PC-9 (cell line): ENCODE measurements at places on chromosomes 7 and 10. TPM values are rescaled to one million over a fixed set of nuclear protein-coding genes. Genes with fewer than 3 reads are reported as not detected.

GRCh38 chr10:120732067-120732466 lies 119.1 kb upstream of the WDR11 start:
- H3K4me1 ChIP-seq, result no peaks in the 10 kb centered on the region

- H3K4me1 ChIP-seq, result peaks cover 3% of the 10 kb centered on the region; the same call in 1 of the 2 replicates
- H3K27ac ChIP-seq, result no peak overlapping the region
- H3K4me3 ChIP-seq, result no peak overlapping the region
- no peaks in the 10 kb centered on the region for H3K27me3 ChIP-seq
Measured at GRCh38 chr7:23618241-23618640, 21.1 kb downstream of the CCDC126 start.

DNA sequence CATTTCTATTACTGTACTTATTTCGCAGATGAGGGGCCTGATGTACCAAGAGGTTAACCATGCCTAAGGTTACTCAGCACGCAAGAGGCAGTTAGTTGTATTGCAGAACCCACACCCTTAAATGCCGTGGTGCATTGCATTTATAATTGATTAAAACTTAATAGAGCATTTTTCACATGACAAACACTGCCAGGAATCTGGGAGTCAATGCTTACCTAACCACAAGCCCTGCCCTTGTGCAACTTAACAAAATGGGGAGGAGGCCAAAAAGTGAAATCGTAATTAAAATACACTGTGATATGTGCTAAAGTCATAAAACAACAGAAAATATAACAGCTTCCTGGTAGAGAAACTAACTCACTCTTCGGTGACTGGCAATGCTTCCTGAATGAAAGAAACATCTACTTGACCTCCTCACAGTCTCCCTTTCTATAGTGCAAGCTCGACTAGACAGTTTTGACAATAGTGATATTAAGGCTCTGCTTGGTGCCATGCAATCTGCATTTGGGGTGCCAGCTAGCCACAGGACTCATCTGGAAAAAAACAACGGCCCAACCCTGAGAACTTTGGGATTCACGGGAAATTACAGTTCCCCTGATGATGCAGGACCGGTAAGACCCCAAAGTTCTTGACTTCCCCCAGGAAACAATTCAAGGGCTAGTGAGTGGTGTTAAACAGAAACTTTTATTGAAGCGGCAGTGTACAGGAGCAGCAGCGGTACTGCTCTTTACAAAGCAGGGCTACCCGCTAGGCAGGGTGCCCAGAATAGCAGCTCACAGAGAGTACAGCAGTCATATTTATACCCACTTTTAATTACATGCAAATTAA lies 612.4 kb downstream of the TNS3 start:
- no peaks in the 10 kb centered on the region for H3K27me3 ChIP-seq
- DNase-seq, result peak; percentile 38
- H3K4me1 ChIP-seq, result peaks cover 24% of the 10 kb centered on the region
- H3K27ac ChIP-seq, result peak overlapping the region; percentile 37

DNA sequence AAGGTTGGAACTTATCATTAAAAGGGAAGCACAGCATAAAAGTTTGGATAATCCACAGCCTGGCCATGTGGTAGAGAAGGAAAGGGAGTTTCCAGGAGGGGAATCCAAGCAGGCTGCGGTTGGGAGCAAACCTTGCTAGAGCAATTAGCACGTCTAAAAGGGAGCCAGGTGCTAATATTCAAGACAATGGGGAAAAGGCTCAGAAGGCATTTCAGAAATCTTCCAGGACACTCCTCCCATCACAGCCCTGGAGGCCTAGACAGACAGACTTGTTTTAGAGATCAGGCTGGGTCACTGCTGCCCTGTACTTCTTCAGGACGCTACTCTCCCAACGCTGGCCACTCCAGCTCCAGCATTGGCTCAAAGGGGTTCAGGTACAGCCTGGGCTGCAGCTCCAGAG lies 96.2 kb upstream of the KAT6B start:
- DNase-seq, result no peak
- no peaks in the 10 kb centered on the region for H3K36me3 ChIP-seq
- no peak overlapping the region for H3K27ac ChIP-seq
- no peaks in the 10 kb centered on the region for H3K4me1 ChIP-seq

ANKRD2 gene
- 5.5 and 8.4 TPM in 2 replicates for total RNA-seq
